NCI-H1436 treated with DMSO at 0.1 percent for 48 hours (cell line): ENCODE measurements at places on chromosomes 11 and 22.

DNA sequence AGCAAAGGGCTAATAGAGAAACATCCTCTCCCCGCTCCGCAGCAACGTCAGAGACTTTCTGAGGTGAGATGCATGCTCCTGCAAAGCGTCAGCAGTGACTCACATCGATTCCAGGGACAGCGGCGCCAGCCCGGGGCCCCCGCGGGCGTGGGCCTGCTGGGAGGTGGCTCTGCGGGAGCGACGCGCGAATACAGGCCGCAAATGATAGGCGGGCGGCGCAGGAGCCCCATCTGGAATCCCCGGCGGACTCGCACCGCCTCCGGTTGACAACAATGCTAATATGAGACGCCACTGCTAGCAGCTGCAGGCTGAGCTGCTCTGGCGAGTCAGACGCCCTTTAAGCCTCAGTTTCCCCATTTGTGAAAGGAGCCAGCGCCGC, 557 bp downstream of the RANGAP1 start:
- DNase-seq: no peak

DNA sequence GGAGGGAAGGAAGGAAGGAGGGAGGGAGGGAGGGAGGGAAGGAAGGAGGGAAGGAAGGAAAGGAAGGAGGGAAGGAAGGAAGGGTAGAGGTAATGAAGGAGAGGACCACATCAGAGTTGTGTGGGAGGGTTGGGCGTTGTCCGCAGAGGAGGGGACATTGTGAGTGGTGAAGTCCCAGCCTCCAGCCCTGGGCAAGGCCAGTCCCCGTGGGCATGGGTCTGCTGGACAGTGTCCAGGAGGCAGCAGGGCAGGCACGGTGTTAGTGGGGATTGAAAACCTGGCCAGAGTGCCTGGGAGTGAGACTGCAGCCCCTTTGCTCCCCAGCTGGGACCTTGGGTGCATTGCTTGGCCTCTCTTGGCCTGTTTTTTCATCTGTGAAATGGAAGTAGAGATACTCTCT, 1462.3 kb downstream of the BRD1 start:
- DNase-seq: no peak

- no peak for DNase-seq
Observed at GRCh38 chr11:62233730-62234129, 8.3 kb upstream of the SCGB1D2 start.

- DNase-seq: no peak
Observed at GRCh38 chr11:36243641-36244040, 45.6 kb downstream of the COMMD9 start.

DNA sequence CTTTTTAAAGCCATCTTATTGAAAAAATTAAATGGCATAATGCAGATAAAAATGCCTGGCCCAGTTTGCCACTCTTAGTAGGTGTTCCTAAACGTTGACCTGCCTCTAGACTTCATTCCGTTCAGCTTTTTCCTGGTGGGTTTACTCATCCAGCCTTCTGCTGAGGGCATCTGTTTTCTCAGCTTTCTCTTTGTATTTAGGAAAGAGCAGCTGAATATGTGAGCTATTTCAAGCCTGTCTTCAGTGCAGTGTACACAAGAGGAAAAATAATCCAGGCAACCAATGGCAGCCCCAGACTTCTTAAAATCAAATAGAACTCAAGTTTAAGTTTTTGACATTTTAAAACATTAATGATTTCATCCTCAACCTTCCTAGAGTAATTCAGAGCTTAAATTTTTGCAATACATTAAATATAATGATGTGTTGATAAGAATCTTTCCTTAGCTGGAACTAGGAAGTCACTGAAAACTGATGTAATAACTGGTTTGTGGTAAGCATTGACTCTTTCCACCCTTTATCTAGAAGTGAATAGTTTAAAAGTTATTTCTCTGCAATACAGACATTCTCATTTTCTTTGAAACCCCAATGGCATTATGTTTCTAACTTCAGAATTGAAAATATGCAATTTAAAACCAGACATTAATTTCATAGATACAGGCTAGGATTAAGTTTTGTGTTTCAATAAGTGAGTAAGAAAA, 165.4 kb downstream of the AASDHPPT start:
- DNase-seq: no peak

DNA sequence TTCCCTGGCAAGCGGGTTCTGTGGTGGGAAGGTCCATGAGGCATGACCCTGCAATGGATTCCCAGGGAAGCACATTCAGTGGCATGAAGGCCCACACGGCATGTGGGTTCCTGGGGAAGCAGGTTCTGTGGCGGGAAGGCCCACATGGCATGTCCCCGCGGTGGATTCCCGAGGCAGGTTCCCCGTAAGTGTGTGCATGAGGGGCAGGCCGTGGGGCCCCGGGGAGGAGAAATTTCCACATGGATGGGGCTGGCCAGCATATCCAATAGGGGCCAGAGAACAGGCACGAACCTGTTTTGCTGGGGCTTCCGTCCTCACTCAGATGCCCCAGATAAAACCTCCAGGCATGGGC, 83.7 kb downstream of the PHF21B start:
- DNase-seq: no peak

- no peak for DNase-seq
Observed at GRCh38 chr11:93166862-93167261, 30.9 kb downstream of the SLC36A4 start.
